ENCODE measurements at places on chromosomes 1 and 21. TPM values are rescaled to one million over a fixed set of nuclear protein-coding genes. Genes with fewer than 3 reads are reported as not detected.

Gene TMEM61
- not detected for total RNA-seq

Gene CR1L
- total RNA-seq: not detected

Gene ARHGAP29
- total RNA-seq: 5.7 TPM

DNA sequence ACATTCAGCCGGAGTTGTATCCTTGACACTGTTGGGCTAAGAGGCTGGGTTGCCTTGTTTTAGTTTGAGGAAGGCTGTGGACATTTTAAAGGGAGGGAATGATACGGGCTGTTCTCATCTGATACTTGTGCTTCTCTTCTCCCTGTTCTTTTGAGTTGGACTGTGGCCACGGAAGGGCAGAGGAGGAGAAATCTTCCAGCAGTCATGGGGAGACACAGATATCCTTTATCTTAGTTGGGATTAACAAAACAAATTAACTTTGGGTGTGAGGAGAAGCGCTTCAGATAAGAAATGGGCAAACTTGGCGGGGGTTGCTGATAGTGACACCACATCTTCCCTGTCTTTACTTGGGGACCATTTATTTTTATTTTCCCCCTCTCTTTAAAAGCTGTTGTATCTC, 138.8 kb downstream of the ROR1 start:
- DNase-seq: no peak

DNA sequence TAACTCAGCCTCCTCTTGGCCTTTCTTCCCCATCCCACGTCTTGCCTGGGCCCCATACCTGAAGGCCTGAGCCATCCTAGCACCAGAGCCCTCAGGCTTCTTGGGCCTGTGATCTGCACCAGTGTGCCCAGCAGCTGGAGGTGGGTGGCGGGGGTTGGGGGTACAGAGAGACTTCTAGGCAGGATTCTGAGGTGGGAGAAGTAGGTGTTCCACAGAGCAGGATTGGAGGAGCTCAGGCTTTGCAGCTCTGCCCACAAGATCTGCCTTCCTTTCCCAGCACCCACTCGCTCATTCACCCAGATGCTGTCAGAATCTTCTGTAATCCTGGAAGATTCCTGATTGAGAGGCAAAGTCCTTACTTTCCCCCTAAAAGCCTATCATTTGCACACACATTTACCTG, 10.0 kb upstream of the GJB5 start:
- no peak for DNase-seq

DNA sequence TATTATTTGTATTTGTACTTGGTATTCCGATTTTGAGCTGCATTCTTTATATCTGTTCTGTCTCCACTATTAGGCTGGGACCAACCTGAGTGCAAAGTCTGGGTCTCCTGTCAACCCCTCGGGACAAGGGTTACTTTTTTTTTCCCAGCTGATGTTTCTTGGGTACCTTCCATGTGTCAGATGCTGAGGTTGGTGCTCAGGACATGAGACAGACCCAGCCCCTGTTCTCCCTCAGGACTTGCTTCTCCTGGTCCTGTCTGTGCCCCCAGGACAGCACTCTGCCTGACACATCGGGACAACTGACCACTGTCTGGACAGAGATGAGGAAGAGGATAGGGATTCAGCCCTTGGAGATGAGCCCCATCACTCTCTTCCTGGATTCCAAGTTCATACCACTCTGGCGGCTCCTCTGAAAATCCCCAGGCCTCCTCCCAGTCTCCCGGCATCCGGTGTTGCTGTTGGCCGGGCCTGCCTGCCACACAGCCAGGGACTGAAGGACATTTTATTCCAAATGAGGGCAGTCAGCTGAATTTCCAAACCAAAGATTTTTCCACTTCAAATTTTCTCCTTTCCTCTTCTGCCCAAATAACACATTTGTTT, 55.6 kb upstream of the FMOD start:
- DNase-seq: no peak

DNA sequence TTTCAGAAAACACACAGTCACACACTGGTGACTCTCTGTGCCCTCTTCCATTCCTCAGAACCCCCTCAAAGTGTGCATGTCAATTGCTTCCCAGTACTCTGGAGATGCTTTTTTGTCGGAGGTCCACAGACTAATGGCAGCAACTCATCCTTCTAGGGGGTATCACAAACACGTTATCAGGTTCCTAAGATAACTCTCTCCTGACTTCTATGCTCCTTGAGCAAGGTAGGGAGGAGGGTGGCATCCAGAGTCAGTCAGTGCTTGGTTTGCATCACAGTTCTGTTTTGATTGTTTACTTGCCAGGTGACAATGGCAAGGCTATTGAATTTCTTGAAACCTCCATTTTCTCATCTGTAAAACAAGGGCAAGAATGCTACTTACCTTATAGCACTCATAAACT, 39.4 kb upstream of the DYNLT5 start:
- DNase-seq: no peak

DNA sequence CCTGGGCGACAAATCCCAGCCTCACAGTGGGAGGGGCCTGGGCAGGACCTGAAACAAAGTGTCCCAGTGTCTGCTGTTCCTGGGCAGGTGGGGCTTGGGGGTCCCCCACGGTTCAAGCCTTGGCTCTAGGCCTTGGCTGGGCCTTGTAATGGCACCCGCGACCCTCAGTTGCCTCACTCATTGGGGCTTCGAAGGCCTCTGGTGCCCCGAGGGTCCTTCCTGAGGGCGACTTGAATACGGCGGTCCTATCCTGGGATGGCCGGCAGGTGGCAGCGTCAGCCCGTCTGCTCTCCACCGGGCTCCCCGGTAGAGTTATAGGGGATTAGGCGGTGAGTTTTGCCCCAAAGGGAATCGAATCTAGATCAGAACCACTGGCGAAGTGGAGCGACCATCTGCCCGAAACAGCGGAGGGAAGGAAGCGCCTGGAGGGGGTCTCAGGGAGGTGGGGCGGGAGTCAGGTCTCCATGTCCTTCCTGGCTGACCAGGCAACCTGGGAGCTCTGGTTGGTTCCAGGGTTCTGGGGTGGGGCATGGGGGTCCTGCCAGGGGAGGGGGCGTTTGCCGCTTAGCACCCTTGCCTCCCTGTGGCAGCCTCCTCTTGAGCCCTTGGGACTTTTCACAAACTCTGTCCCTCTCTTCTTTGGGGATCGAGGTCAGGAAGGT, 2.1 kb upstream of the PEX10 start:
- peak; percentile 57 for DNase-seq

DNA sequence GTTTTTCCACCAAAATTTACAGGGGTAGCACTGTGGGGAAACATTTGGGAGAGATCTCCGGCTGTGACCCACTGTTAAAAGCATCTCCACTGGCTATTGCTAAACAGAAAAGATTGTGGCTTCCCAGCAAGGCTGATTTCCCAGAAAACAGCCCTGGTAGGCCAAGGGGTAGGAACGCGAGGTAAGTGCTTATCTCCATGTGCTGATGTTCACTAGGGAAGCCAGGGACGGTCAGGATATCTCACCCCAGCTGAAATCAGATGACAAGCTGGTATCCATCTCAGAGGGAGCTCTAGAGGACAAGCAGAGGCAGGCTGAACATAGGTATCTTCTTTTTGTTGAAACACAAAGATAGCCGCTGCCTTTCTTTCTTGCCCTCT, 63.6 kb downstream of the MIS18A start:
- no peak for DNase-seq
